Fibroblast of the aortic adventitia (primary cell): ENCODE measurements at places on chromosomes 1 and 21.

DNA sequence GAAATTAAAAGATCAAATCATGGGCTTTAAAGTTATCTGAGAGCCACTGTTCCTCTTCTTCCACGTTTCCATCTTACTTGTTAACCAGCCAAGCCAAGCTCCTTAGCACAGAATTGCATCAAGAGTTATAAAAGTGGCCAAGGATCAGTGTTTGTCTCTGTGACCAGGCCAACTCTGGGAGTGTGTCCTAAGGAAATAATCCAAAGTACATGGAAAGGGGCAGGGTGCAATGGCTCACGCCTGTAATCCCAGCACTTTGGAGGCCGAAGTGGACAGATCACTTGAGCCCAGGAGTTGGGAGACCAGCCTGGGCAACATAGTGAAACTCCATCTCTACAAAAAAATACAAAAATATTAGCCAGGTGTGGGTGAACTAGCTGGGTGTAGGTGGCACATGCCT is 10.0 kb upstream of the MPZL1 start:
- no peak for DNase-seq

DNA sequence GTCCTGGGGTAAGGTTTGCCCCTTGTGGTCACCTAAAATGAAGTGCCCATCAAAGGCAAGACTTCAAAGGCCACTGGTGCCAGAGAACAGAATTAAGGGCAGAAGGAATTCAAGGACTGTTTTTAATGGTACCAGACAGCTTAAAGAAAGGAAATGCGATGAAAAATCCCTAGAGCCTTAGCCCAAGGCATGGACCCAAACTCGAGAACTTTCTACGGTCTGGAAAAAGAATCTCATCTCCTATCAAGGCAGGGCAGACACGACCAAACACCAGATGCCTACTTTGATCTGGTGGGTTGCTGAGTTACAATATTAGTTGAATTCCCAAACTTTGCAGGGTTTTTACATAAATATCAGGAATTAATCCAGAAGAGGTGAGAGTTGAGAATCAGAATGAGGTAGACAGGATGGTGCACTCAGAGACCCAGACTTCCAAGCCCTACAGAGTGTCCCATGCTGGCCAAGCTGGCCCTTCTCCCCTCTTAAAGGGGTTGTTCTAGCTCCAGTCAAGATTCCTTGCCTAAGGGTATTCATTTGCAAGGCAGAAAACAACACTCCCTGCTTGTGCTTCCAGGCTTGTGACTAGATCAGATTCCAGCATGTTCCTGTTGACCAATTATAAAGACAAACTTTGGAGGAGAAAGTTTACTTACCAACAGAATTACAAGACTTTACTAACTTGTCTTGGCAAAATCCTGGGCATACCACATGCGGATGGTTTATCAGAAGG is 48.0 kb downstream of the EDN2 start:
- no peak for DNase-seq

DNA sequence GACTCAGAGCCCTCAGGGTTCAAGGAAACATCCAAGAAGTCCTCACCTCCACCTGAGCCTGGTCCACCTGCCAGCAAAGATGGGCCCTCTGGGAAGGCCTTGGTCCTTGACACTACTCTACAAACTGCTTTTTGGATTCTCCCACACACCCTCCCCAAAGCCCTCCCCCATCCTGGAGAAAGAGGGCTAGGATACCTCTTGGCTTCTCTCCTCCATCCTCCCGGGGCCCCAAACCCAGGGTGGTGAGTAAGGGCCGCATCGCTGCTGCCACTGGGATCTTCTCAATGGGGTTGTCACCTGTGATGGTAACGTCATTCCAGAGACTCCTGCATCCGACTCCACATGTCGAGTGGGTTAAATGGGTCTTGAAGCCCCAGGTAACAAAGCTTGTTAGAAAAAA is 26.6 kb downstream of the MATN1 start:
- DNase-seq = no peak

- no peak for DNase-seq
Observed at GRCh38 chr1:19312782-19313635, 883 bp downstream of the SLC66A1 start.

GRCh38 chr1:80211691-80212380 is 1205.3 kb upstream of the ADGRL4 start:
- DNase-seq = peak; percentile 8

DNA sequence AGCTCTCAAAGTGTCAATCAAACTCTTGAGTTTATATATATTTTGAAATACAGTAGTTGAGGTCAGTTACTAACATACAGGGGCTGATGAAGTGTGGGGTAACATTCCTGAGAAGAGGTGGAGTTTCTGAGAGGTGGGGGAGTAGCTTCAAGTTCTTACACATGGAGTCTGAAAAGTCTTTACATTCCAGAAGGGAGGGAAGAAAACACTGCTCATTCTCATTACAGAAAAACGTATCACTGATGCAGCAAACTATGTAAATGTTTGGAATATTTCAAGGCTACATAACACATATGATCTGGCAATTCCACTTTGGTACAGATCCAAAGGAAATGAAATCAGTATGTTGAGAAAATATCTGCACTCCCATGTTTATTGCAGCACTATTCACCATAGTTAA is 1065.8 kb upstream of the B3GALT2 start:
- no peak for DNase-seq

DNA sequence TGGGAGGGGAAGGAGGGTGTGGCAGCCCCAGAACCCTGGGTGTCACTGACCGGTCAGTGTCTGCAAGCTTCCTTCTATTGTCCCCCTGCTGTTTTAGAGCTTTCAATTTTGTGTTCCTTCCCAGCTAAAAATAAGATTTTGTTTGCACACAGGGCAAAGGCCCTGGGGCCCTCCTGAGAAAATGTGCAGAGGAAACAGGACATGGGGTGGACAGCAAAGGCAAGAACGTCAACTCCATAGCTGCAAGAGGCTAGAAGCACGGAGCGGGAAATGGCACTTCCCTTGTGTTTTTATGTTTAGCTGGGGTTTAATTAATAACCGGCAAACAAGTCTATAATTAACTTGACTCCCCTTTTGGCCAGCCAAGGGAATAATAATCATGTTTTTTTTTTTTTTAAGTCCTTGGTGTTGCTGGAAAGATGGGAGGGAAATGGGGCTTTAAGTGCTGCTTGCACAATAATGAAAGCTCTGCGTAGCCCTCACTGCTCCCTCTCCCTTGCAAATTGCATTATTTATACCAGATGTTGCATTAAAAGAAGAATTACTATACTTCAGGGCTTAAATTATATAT is 261.4 kb upstream of the USP24 start:
- DNase-seq = no peak

DNA sequence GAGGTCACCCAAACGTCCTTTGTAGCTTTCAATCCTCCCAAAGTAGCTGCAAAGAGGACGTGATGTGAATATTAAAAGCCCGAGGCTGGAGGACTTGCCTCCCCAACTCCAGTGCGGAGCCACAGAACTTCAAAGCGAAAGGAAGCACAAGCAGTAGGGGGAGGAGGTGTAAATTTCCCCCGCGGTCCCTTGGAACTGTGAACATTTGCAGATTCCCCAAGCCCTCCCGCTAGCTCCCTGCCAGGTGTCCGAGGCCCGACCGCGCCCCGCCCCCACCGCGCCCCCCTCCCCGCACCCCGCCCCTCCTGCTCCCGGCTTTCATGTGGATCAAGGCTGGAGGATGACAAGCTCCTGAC is 41.5 kb upstream of the HAO2 start:
- no peak for DNase-seq

DNA sequence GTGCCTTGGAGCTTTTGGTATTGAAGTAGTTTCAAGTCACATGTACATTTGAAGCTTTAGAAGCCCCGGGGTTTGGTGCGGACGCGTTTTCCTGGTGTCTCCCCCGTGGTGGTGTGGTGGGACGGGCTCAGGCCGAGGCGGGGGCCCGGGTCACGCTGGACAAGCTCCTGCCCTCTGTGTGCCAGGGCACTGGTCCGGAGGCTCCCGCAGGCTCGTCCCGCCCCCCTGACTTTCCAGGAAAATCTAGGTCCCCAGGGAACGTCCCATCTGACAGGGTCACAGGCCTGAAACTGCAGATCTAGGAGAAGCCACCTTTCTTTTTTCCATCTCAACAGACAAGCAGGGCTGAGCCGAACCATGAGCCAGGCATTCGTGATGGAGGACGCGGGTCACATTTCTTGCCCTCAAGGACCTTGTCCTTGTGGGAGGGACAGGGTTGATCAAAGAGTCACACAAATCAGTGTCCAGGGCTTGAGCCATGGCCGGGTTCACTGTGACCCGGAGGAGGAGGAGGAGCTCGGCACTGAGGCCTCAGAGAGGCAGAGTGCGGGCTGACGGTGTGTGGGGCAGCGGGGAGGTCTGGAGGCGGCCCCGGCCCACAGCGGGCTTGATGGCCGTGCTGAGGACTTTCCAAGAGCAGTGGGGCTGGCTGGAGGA is 1.6 kb downstream of the DMRTB1 start:
- no peak for DNase-seq

DNA sequence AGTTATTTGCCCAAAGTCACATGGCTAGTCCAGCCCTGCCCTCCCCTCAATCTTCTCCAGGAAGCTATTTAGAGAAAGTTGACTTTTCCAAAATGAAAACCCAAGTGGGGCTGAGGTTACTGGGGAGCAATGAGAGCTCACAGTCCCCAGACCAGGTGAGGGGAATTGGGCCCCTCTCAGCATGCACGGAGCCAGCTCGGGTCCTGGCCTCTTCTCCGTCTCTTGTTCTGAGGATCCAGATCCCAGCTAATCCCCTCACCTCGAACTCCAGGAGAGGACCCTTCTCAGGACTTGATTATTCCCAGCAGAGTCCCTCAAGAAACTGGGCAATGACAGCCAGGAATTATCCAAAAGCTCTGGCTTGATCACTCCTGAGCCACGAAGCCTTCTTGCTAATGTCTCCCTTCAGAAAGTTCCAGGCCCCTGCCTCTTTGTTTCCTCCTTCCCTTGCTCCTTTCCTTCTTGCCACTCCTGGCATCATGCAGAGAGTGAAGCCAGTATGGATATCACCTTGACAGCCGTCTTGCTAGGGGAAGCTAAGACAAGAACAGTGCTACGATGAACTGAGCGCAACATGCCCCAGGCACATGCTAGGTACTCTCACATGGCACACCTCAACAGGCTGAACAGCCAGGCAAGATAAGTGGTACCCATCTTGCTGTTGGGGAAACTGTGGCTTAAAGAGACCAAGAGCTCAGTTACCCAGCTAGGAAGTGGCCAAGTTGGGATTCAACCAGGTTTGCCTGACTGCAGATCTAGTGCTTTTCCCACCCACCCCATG is 51.9 kb downstream of the KLHDC7A start:
- DNase-seq = no peak

DNA sequence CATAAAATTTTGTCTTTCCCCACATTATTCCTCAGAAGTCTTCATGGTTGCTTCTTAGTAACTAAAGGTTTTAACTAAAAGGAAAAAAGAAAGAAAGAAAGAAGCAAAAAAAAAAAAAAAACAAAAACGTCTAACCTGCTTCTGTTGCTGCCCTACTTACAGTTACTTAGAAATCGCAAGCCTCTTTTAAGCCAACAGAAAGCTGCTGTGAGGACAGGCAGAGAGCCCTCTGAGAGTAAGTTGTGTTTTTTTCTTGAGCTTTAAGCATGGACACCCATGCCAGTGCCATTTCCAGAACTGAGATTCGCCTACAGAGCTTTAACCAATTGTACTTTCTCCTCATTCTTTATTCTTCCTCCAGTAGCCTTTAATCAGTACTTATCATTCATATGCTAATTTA is 25.6 kb upstream of the RGS1 start:
- DNase-seq = no peak

GRCh38 chr1:178271471-178271870 is 177.6 kb downstream of the RASAL2 start:
- peak; percentile 30 for DNase-seq

GRCh38 chr21:45460611-45461368 is 55.8 kb downstream of the COL18A1 start:
- peak; percentile 90 for DNase-seq

GRCh38 chr21:33189237-33189636 is 40.5 kb upstream of the IFNAR2 start:
- DNase-seq = no peak

- DNase-seq = no peak
Observed at GRCh38 chr21:30713766-30714165, 4.8 kb downstream of the KRTAP21-3 start.

GRCh38 chr1:76144247-76144646 is 69.7 kb downstream of the ST6GALNAC3 start:
- no peak for DNase-seq

- no peak for DNase-seq
Observed at GRCh38 chr1:93155335-93155734, 24.9 kb downstream of the TMED5 start.

- DNase-seq = no peak
Observed at GRCh38 chr1:183597656-183598347, 7.5 kb upstream of the NCF2 start.

DNA sequence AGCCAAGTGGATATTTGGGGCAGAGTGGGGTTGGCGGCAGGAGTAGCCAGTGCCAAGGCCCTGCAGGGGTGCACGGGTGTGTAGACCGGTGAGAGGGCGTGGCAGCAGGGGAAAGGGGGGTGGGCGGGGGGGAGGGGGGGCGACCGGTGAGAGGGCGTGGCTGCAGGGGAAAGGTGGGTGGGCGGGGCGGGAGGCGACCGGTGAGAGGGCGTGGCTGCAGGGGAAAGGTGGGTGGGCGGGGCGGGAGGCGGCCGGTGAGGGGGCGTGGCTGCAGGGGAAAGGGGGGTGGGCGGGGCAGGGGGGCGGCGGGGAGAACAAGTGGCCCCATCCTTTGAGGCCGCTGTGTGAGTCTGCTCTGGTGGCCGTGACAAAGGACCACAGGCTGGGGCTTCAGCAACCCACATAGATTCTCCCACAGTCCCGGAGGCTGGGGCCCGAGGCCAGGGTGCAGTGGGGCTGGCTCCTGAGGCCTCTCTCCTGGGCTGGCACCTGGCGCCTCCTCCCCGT is 25.8 kb downstream of the RRP1 start:
- no peak for DNase-seq

DNA sequence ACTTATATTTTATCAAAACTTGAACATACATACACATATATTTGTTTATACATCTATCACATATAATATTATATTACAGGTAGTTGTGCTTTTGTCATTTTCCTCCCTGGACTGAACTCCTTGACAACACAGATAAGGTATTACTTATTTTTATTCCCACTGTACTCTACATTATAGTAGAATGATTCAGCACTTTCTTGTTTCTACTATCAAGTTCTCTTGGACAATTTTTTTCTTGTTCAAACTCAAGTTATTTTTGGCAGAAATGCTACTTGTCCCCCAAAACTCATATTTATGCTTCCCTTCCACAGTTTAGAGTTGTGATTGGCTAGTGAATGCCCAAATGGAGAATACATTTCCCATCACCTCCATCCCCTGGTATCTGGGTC is 10.8 kb upstream of the PTPRC start:
- DNase-seq = peak; percentile 35
